ENCODE measurements at places on chromosomes 1 and 21. TPM values are rescaled to one million over a fixed set of nuclear protein-coding genes. Genes with fewer than 3 reads are reported as not detected.

The C1QB gene
- 106 TPM for polyA plus RNA-seq

The CHIT1 gene
- 0.49 TPM for polyA plus RNA-seq

The CCDC185 gene
- not detected for polyA plus RNA-seq

The TPM3 gene
- 434 TPM for polyA plus RNA-seq

The SPRR2E gene
- polyA plus RNA-seq, result not detected

The TEX38 gene
- polyA plus RNA-seq, result not detected

The CD84 gene
- polyA plus RNA-seq, result 0.49 TPM

The YBX1 gene
- polyA plus RNA-seq, result 973 TPM

The EPHB2 gene
- 29.6 TPM for polyA plus RNA-seq

The RUNX1 gene
- polyA plus RNA-seq, result 5.0 TPM

The PODN gene
- polyA plus RNA-seq, result 3.6 TPM

The CLEC20A gene
- polyA plus RNA-seq, result not detected

The DCST1 gene
- polyA plus RNA-seq, result not detected

The FPGT gene
- 3.1 TPM for polyA plus RNA-seq

The KRTAP11-1 gene
- polyA plus RNA-seq, result not detected

The TMPRSS15 gene
- polyA plus RNA-seq, result not detected

The PLA2G2C gene
- polyA plus RNA-seq, result not detected

The CELF3 gene
- 67.5 TPM for polyA plus RNA-seq

The OR2W3 gene
- 1.3 TPM for polyA plus RNA-seq

The ARTN gene
- polyA plus RNA-seq, result 1.2 TPM

The NUF2 gene
- 11.3 TPM for polyA plus RNA-seq

The RIT1 gene
- 12.2 TPM for polyA plus RNA-seq

The CRABP2 gene
- 10.5 TPM for polyA plus RNA-seq

The S100B gene
- 549 TPM for polyA plus RNA-seq

The NPPA gene
- 10.0 TPM for polyA plus RNA-seq

The IGSF9 gene
- 43.9 TPM for polyA plus RNA-seq

The S100A8 gene
- polyA plus RNA-seq, result 4.3 TPM

The SH2D5 gene
- 14.3 TPM for polyA plus RNA-seq

The SPRR4 gene
- not detected for polyA plus RNA-seq

The C1QC gene
- polyA plus RNA-seq, result 82.6 TPM

The PLXNA2 gene
- 5.7 TPM for polyA plus RNA-seq

The GUCA2B gene
- polyA plus RNA-seq, result not detected

The OR2T33 gene
- not detected for polyA plus RNA-seq

All from brain (organoid and tissue), 16 donors.